Bronchial epithelial cell (primary cell): ENCODE measurements at places on chromosomes 7 and 10. TPM values are rescaled to one million over a fixed set of nuclear protein-coding genes. Genes with fewer than 3 reads are reported as not detected.

CDK5 gene
- total RNA-seq, result 11.6 and 12.4 TPM in 2 replicates

MINDY3 gene
- 19.7 and 21.8 TPM in 2 replicates for total RNA-seq

KCP gene
- 0.53 and 1.3 TPM in 2 replicates for total RNA-seq

ZCWPW1 gene
- total RNA-seq, result 1.3 and 2.0 TPM in 2 replicates

IL2RA gene
- total RNA-seq, result not detected in 2 replicates

NUPR2 gene
- total RNA-seq, result not detected in 2 replicates

ZNF425 gene
- total RNA-seq, result 3.7 TPM in 2 replicates

RBP4 gene
- total RNA-seq, result not detected in 2 replicates

ASB10 gene
- total RNA-seq, result not detected in 2 replicates

FAM131B gene
- total RNA-seq, result 0.26 and 0.53 TPM in 2 replicates

ACTR3C gene
- total RNA-seq, result 4.2 and 6.4 TPM in 2 replicates

SRRM3 gene
- total RNA-seq, result 0.26 and 0.51 TPM in 2 replicates

MNX1 gene
- 0.13 TPM in 1 of 2 replicates, not detected in the other for total RNA-seq

MMRN2 gene
- 3.9 and 6.1 TPM in 2 replicates for total RNA-seq

FANK1 gene
- total RNA-seq, result 2.1 and 5.2 TPM in 2 replicates

CHAT gene
- not detected in 2 replicates for total RNA-seq

ZRANB1 gene
- 26.5 and 29.5 TPM in 2 replicates for total RNA-seq

ATG9B gene
- total RNA-seq, result under 0.01 and 0.26 TPM in 2 replicates

CLDN3 gene
- not detected in 2 replicates for total RNA-seq

BLNK gene
- total RNA-seq, result 2.6 and 9.2 TPM in 2 replicates

EFCAB10 gene
- 0.51 and 0.53 TPM in 2 replicates for total RNA-seq

FBXW4 gene
- 49.5 and 72.6 TPM in 2 replicates for total RNA-seq

KCNH2 gene
- under 0.01 and 0.13 TPM in 2 replicates for total RNA-seq

GPR146 gene
- total RNA-seq, result 1.0 and 1.3 TPM in 2 replicates

AP1S1 gene
- total RNA-seq, result 176 and 192 TPM in 2 replicates

MYH16 gene
- total RNA-seq, result 0.26 and 0.53 TPM in 2 replicates

ITIH2 gene
- not detected in 2 replicates for total RNA-seq

OR2A7 gene
- total RNA-seq, result 0.53 and 1.7 TPM in 2 replicates

EXOC6 gene
- total RNA-seq, result 9.3 and 12.4 TPM in 2 replicates

DUSP5 gene
- 40.1 and 115 TPM in 2 replicates for total RNA-seq

CFAP69 gene
- 0.53 and 2.3 TPM in 2 replicates for total RNA-seq

CPN1 gene
- total RNA-seq, result not detected in 2 replicates

EIF5AL1 gene
- total RNA-seq, result 0.26 TPM in 2 replicates

DRGX gene
- total RNA-seq, result not detected in 2 replicates

GRM8 gene
- 0.13 TPM in 1 of 2 replicates, not detected in the other for total RNA-seq

PODXL gene
- total RNA-seq, result 0.13 and 0.53 TPM in 2 replicates

ADARB2 gene
- 0.13 TPM in 1 of 2 replicates, not detected in the other for total RNA-seq

TMEM178B gene
- under 0.01 TPM in 2 replicates for total RNA-seq

GATA3 gene
- total RNA-seq, result under 0.01 TPM in 1 of 2 replicates, not detected in the other

CCDC3 gene
- 1.8 and 3.7 TPM in 2 replicates for total RNA-seq

PDGFA gene
- 55.8 and 64.8 TPM in 2 replicates for total RNA-seq

FBXL13 gene
- total RNA-seq, result 0.13 and 0.26 TPM in 2 replicates

MMD2 gene
- not detected in 2 replicates for total RNA-seq

FGF8 gene
- total RNA-seq, result 0.26 and 0.38 TPM in 2 replicates

SLC12A9 gene
- 6.5 and 7.6 TPM in 2 replicates for total RNA-seq

FAM180A gene
- 0.26 TPM in 1 of 2 replicates, not detected in the other for total RNA-seq

NUTM2B gene
- 0.26 and 1.0 TPM in 2 replicates for total RNA-seq

KCNMA1 gene
- total RNA-seq, result 15.8 and 16.3 TPM in 2 replicates

STEAP4 gene
- 3.5 and 3.9 TPM in 2 replicates for total RNA-seq

PUS7 gene
- total RNA-seq, result 18.2 and 29.5 TPM in 2 replicates

BTBD16 gene
- total RNA-seq, result 0.13 and 0.26 TPM in 2 replicates

DLX5 gene
- 0.13 TPM in 1 of 2 replicates, not detected in the other for total RNA-seq

RPEL1 gene
- total RNA-seq, result under 0.01 and 0.13 TPM in 2 replicates

VPS37D gene
- total RNA-seq, result 1.0 and 2.4 TPM in 2 replicates

PNLIP gene
- under 0.01 TPM in 2 replicates for total RNA-seq

SLC18A3 gene
- not detected in 2 replicates for total RNA-seq

PIK3AP1 gene
- 2.1 and 5.2 TPM in 2 replicates for total RNA-seq

NEUROG3 gene
- not detected in 2 replicates for total RNA-seq

CYP2C8 gene
- total RNA-seq, result 0.13 TPM in 1 of 2 replicates, not detected in the other
